ENCODE measurements at places on chromosomes 1 and 21.

- DNase-seq = no peak
Measured at GRCh38 chr1:43152866-43153265, 19.2 kb downstream of the EBNA1BP2 start.

DNA sequence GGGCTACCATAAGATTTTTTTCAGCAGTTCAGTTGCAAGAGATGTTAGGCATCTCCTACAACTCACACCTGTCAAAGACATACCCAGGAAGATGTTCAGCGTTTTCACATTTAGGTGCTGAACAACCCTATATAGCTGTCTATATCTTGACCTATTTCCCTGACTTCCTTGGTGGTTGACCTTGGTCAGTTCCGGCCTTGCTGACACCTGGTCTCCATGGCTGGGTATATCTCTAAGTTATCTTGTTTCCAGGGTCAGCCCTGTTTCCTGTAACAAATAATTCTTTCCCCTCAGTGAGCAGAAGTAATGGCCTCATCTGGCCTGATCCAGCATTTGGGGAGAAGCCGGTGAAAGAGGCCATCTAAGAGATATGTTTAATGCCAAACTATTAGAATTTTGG, 2.4 kb upstream of the BTG2 start:
- no peak for DNase-seq

DNA sequence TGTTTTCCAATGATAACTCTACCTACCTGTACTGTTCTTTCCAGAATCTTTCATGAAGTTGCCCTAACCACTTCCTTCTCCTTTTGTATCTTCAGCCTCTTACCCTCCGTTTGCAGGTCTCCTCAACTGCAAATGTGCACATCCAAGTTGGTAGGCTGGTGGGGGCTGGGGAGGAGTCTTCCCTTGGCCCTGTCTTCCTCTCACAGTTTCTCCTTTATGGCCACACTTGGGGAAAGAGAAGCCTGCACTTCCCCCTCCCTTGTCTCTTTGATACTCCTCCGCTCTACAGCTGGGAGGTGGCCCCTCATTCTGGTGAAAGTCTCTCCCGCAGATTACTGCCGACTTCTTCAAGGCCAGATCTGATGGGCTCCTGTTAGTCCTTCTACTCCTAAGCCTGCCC, 26.9 kb upstream of the GPR88 start:
- DNase-seq = no peak

DNA sequence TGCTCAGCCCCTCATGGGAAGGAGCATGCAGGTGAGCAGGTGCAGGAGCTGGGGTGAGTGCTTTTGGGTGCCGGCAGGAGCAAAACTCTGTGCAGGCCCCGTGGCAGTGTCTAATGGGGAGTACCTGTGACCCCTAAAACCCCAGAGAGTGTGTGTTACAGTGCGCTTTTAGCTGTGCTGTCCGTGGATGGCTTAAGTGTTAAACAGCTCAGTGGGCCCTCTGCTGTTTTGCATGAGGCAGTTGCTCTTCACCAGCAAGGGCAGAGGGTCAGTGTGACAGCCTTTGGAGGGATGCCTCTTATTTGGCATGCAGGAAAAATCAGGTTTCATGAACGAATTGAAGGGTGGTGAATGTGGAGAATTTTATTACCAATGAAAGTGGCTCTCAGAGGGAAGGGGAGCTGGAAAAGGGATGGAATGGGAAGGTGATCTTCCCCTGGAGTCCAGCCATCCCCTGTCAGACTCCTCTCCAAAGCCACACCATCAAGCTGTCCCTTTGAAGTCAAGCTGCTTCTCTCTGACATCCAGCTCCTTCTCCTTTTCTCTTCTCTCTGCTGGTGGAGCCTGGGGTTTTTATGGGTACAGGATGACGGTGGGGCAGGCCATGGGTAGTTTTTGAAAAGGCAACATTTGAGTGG, 17.0 kb upstream of the ALG14 start:
- DNase-seq = no peak

- no peak for DNase-seq
Measured at GRCh38 chr1:212621949-212622305, 13.4 kb downstream of the ATF3 start.

DNA sequence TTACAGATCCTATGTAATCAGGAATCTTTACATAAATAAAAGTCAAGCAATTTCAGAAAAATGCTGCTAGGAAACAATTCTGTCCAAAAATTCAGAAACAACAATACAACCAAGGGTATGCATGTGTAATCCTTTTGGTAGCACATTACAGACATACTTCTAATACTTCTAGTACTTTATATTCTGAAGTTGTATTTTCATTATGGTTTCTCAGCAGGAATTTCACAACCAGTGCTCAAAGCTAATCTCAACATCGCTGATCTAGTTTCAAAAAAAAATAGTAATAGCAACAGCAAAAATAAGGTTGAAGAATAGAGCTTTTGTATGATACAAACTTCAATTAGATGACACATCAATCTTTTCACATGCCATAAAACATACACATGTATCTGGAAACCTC, 545.2 kb downstream of the LTN1 start:
- no peak for DNase-seq

DNA sequence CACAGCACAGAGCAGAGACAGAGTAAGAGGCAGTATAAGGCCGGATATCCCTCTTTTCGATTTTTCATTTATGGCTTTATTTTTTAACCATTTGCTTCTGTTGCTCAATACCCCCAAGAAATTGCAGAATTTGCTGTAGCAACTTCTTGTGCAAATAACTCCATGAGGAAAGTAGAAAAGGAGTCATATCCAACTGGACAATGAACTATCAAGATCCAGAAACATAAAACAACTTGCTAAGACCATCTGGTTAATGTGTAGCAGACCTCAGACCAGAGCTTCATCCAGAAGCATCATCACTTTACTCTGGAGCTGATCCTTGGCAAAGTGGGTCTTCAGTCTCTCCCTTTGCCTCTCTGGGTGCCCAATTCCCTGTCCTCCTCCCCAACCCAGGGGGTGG, 45.9 kb downstream of the ZNF697 start:
- DNase-seq = no peak

GRCh38 chr21:37592496-37592895, 225.9 kb downstream of the DYRK1A start:
- DNase-seq = no peak

GRCh38 chr1:14142397-14143100, 442.6 kb downstream of the PRDM2 start:
- no peak for DNase-seq

DNA sequence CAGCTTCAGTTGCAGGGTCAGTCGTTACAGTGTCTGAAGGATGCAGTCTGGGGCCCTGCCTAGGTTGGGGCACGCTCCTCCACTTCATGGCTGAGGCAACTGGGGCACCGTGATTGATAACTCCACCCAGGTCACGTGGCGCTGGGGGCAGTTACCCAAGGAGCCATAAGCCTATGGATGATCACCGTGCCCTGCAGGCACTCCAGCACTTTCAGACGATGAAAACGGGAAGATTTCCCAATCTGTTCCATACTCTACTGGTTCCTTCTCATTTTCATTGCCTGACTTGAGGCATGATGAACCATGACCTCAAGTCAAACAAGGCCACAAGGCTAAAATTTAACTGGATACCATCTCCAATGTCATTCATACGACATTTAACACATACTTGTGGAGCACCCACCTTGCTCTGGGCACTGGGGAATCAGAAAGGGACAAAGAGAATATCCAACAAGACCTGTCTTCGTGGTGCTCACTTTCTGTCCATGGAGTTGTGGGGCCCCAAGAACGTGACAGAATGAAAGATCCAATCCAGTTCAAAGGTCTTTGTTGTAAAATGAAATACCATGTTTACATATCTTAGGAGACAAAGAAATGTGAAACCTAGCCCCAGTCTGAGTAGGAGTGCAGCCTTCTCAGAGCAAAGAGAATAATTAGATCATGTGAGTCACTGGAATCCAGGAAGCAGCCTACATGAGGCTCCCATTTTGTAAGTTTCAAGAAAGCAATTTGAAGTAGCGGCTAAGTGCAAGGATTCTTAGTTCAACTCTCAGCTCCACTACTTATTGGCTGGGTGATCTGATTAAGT, 39.4 kb upstream of the SPOCD1 start:
- DNase-seq = no peak

DNA sequence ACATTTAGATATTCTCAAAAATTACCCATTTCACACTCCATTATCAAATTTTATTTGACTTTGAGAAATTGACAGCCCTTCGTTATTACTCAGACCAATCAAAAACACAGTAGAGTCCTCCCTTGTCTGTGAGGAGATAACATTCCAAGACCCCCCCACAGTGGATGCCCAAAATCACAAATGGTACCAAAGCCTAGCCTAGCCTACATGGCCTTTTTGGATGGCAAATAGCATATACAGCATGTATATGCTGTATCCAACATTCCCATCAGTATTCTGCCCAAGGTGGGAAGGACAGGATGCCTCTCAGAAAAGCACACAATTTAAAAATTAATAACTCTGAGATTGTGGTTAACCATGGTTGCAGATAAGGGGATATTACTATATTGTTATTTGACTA, 17.3 kb downstream of the SFPQ start:
- DNase-seq = no peak

- no peak for DNase-seq
Measured at GRCh38 chr1:98045211-98045766, 124.5 kb upstream of the DPYD start.

- no peak for DNase-seq
Measured at GRCh38 chr1:57232500-57232899, 191.4 kb downstream of the DAB1 start.

GRCh38 chr1:202599669-202600431, 110.4 kb downstream of the SYT2 start:
- DNase-seq = peak; percentile 84

DNA sequence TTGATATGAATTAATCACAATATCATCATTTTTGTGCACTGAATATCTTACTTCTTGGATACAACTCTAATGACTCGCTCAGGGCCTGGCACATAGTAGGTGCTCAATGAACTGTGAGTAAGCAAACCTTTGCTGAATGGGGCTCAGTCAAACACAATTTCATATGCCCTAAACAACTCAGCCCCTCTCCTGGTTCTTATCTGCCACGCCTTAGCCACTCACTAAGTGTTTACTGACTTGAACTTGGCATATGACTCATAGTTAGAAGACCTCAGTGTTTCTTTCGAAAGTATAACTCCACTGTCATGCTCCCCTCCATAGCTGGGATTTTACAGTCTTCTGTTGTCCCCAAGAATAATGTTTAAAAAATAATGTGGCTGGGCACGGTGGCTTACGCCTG, 4.8 kb upstream of the IFNLR1 start:
- peak; percentile 72 for DNase-seq

GRCh38 chr1:210025870-210026269, 87.9 kb downstream of the SYT14 start:
- DNase-seq = no peak

GRCh38 chr1:118485757-118486156, 300.7 kb upstream of the SPAG17 start:
- DNase-seq = no peak

DNA sequence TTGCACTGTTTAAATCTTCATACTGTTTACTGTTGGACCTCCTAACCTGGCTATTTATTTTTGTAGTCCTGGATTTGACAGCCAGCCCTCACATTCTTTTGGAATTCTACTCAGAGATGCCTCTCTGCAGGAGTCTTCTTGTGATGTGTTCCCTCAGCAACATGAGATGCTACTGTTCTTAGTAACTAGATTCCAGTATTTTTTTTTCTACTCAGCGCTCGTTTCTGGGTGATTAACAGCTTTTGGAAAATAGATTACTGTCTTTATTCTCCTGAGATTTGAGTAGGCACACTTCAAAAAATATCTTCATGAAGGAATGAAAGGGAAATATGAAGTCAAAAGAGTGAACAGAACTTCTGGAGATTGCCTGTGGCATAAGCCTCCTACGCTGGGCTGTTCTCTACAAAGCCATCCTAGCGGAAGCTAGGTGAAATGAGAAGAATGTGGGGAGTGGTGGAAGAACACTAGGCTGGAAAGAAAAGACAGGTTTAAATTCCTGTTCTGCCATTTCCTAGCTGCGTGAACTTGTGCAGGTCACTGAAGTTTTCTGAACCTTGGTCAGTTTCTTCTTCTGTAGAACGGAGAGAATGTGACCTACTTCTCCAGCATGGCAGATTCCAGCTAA, 75.9 kb downstream of the LRRC8C start:
- no peak for DNase-seq

GRCh38 chr1:183417772-183418491, at the start of gene NMNAT2:
TSS of gene NMNAT2 (minus strand) at chr1:183418380. CDS start at chr1:183418267, 113 bp downstream.
- DNase-seq = no peak

DNA sequence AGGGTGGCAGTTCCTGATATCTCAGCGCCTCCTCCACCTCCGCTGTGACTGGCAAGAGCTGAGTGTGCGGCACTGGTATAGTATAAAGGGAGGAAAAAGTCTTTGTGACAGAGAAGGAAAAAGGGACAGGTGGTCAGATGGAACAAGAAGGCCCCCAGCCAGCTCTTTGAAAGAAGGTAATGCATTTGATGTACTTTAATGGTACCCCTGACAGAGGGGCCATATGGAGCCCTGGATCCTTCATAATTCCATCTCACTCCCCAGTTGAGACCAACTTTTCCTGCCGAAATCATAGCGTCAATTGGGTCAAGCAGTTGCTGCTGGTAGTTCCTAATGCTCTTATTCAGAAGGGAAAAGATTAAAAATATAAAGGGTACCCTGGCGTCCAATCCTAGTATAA, 198.2 kb downstream of the ZNF326 start:
- DNase-seq = no peak

GRCh38 chr1:233815865-233816264, 88.6 kb upstream of the SLC35F3 start:
- DNase-seq = no peak

- no peak for DNase-seq
Measured at GRCh38 chr1:19083081-19083480, 126.6 kb upstream of the IFFO2 start.

DNA sequence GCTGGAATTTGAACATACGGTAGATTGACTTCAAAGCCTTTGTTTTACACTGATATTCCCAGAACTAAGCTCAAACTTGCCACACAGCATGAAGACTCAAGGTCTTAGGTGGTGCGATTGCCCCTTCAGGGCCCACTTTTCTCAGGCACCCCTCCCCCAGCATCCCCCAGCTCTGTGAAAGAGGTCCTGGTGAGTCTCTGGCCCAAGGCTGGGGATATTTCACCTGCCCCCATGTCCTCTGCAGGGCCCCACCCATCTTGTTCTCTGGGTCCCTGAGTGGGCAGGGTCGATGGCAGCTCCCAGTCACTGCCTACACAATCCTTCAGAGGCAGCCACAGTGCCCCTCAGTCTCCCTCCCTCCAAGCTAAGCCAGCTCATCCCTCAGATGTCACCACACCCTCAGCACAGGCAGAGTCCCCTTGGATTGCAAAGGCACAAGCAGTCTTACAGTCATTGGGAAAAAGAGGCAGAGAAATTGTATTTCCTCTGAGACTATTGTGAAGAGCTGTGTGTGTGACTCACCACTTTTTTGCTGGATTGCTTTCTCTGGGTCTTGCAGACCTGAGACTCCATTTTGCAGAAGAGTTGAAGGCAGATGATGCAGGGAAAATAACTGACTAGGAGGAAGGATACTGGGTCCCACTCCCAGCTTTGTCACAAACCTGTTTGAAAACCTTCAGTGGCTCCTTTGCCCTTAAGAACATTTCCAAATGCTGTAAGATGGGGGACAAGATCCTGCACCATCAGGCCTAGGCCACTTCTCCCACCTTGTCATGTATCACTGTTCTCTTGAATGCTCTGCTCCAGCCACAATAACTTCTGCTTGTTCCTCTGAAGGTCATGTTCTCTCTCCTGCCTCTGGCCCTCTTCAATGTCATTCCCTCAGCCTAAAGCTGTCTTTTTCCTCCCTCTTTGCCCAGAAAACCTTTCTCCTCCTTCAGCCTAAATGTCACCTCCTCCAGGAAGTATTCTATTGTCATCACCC, 119.1 kb upstream of the GRIK3 start:
- no peak for DNase-seq

All from GM13976 (cell line).